Progenitor cell of endocrine pancreas (in vitro differentiated cells): ENCODE measurements at places on chromosomes 5 and 9. TPM values are rescaled to one million over a fixed set of nuclear protein-coding genes. Genes with fewer than 3 reads are reported as not detected.

Gene TCF7
- total RNA-seq, result 14.4 and 16.6 TPM in 2 replicates

Gene ADGRD2
- not detected in 2 replicates for total RNA-seq

Gene CD14
- total RNA-seq, result 0.36 TPM in 1 of 2 replicates, not detected in the other

Gene ARHGEF39
- 9.1 and 10.4 TPM in 2 replicates for total RNA-seq

Gene TTC23L
- 2.8 and 2.9 TPM in 2 replicates for total RNA-seq

Gene PDE4D
- total RNA-seq, result 7.6 and 12.0 TPM in 2 replicates

Gene SOX30
- total RNA-seq, result not detected in 2 replicates

DNA sequence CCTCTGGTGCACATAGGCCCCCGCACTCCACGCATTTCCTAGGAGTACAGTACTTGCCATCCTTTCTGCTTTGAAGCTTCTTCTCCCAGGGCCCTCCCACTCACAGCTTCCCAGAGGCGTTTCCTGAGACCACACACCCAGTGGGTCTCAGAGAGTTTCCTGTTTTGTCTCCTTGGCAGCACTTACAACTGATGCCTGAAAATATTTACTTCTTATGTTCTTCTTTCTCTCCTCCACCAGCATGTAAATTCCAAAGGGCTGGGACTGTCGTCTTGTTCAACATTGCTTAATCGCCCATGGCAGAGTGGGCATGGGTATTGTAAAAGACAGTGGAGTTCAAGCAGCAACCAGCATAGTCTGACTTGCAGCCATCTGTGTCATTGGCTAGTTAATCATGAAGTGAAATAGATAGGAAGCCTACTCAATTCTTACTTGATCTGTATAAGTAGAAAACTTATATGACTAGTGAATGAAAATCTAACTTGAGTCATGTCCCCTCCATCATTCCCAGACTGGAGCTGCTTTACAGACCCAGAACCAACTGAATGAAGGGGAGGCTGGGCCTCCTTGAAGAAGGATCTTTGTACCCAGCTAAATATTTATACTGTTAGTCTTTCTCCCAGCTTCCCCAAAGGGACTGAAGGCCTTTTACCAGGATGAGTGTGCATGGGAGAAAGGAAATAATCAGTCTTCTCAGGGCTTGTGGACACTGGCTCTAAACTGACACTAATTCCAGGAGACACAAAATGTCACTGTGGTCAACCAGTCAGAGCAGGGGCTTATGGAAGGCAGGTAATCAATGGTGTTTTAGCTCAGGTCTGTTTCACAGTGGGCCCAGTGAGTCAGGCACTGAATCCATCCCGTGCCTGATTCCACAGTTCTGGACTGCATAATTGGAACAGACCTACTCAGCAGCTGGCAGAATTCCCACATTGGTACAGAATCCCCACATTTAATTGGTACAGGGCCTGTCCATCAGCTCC, 116.4 kb downstream of the SV2C start:
- peaks cover 8% of the 10 kb centered on the region for H3K27me3 ChIP-seq
- H3K4me3 ChIP-seq, result no peak overlapping the region

GRCh38 chr5:36874465-36874864, 2.1 kb upstream of the NIPBL start:
- H3K4me1 ChIP-seq, result peaks cover 24% of the 10 kb centered on the region
- DNase-seq, result no peak
- peaks cover 2% of the 10 kb centered on the region for H3K36me3 ChIP-seq
- H3K27me3 ChIP-seq, result no peaks in the 10 kb centered on the region
- peak overlapping the region; percentile 97 for H3K4me3 ChIP-seq

- H3K27ac ChIP-seq, result peak overlapping the region; percentile 83
- no peaks in the 10 kb centered on the region for H3K27me3 ChIP-seq
- no peaks in the 10 kb centered on the region for H3K36me3 ChIP-seq
These were observed 626.7 kb downstream of the BNC2 start for GRCh38 chr9:16243798-16244197.

- no peaks in the 10 kb centered on the region for H3K36me3 ChIP-seq
- H3K27ac ChIP-seq, result no peak overlapping the region
- peaks cover 1% of the 10 kb centered on the region for H3K4me1 ChIP-seq
- no peak overlapping the region for H3K4me3 ChIP-seq
- no peak for DNase-seq
These were observed 60.5 kb downstream of the DAP start for GRCh38 chr5:10700516-10700915.

GRCh38 chr5:113031104-113031503, 54.5 kb downstream of the DCP2 start:
- no peaks in the 10 kb centered on the region for H3K27me3 ChIP-seq
- H3K27ac ChIP-seq, result no peak overlapping the region
- no peaks in the 10 kb centered on the region for H3K4me1 ChIP-seq
- H3K36me3 ChIP-seq, result peaks cover 10% of the 10 kb centered on the region
- no peak for DNase-seq

- DNase-seq, result no peak
- peak overlapping the region; percentile 84 for H3K27ac ChIP-seq
- no peak overlapping the region for H3K4me3 ChIP-seq
- no peaks in the 10 kb centered on the region for H3K27me3 ChIP-seq
These were observed 26.9 kb downstream of the CSNK1G3 start for GRCh38 chr5:123538670-123539459.

- no peak overlapping the region for H3K27ac ChIP-seq
- peaks cover 1% of the 10 kb centered on the region for H3K36me3 ChIP-seq
- DNase-seq, result no peak
- H3K4me1 ChIP-seq, result peaks cover 1% of the 10 kb centered on the region
- H3K4me3 ChIP-seq, result no peak overlapping the region
These were observed 23.0 kb downstream of the ARHGEF37 start for GRCh38 chr5:149604321-149604720.

GRCh38 chr5:116410336-116410890, 164.2 kb downstream of the SEMA6A start:
- no peak for DNase-seq
- no peak overlapping the region for H3K4me3 ChIP-seq
- no peak overlapping the region for H3K27ac ChIP-seq

- no peaks in the 10 kb centered on the region for H3K36me3 ChIP-seq
- H3K4me3 ChIP-seq, result no peak overlapping the region
- peaks cover 23% of the 10 kb centered on the region for H3K4me1 ChIP-seq
- no peak overlapping the region for H3K27ac ChIP-seq
- H3K27me3 ChIP-seq, result no peaks in the 10 kb centered on the region
These were observed 1352.6 kb upstream of the NUDT12 start for GRCh38 chr5:104915226-104915625.

DNA sequence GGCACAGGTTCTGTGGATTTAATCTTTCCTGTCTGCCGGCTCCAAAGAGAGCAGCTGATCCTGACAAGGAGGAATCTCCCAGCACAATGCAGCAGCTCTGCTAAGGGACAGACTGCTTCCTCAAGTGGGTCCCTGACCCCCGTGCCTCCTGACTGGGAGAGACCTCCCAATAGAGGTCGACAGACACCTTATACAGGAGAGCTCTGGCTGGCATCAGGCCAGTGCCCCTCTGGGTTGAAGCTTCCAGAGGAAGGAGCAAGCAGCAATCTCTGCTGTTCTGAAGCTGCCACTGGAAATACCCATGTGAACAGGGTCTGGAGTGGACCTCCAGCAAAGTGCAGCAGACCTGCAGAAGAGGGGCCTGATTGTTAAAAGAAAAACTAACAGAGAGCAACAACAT, 630.2 kb upstream of the FTMT start:
- H3K36me3 ChIP-seq, result no peaks in the 10 kb centered on the region
- H3K4me1 ChIP-seq, result no peaks in the 10 kb centered on the region
- no peak overlapping the region for H3K27ac ChIP-seq
- DNase-seq, result no peak
- H3K4me3 ChIP-seq, result no peak overlapping the region

DNA sequence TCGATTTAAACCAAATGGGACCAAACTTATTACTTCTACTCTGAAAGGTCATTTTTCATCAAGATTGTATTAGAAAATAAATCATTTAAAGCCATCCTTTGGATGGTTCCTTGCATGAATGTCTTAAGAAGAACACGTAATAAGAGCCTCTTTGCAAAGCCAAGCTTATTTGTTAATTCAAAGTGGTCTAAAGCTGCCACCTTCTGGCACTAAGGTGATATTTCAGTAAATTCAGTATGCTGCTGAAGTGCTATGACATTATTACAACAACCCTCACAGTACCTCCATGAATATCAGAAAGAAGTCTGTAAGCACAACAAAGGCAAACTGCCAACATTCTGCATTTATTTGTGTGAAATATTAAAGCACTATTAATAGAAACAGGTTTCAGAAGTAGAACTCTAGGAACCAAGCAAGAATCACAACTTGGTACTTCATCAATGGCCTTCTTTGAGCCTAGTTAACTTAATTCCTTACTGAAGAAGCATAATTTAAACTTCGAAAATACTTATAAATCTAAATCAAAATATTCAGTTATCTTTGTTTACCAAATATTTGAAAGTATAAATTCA, 53.1 kb upstream of the TYRP1 start:
- no peaks in the 10 kb centered on the region for H3K36me3 ChIP-seq
- no peak overlapping the region for H3K27ac ChIP-seq
- no peaks in the 10 kb centered on the region for H3K27me3 ChIP-seq
- no peak for DNase-seq
- H3K4me3 ChIP-seq, result no peak overlapping the region

- H3K27ac ChIP-seq, result peak overlapping the region; percentile 15
- H3K4me3 ChIP-seq, result no peak overlapping the region
- peaks cover 27% of the 10 kb centered on the region for H3K4me1 ChIP-seq
- peaks cover 14% of the 10 kb centered on the region for H3K36me3 ChIP-seq
- DNase-seq, result no peak
These were observed 3.5 kb downstream of the PANK3 start for GRCh38 chr5:168575391-168576372.

DNA sequence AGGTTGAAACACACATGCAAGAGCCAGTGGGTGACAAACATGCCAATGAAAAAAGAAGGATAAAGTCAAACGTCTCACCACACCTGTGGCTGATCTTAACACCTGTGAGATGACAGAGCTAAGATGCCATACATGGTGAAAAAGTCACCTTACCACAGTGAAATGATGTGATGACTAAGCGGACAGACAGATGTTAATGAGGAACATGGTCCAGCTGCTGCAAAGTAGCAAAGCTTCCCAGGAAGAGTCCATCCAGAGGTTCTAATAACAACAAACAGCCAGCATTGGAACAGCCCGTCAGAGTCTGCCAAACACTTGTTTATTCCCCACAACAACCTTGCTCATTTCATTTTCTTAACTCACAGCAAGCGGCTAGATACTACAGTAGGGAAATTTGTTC, 1.9 kb downstream of the KIAA1191 start:
- H3K4me3 ChIP-seq, result peak overlapping the region; percentile 65
- H3K36me3 ChIP-seq, result peaks cover 15% of the 10 kb centered on the region
- H3K27ac ChIP-seq, result peak overlapping the region; percentile 33
- H3K4me1 ChIP-seq, result peaks cover 5% of the 10 kb centered on the region
- DNase-seq, result no peak

DNA sequence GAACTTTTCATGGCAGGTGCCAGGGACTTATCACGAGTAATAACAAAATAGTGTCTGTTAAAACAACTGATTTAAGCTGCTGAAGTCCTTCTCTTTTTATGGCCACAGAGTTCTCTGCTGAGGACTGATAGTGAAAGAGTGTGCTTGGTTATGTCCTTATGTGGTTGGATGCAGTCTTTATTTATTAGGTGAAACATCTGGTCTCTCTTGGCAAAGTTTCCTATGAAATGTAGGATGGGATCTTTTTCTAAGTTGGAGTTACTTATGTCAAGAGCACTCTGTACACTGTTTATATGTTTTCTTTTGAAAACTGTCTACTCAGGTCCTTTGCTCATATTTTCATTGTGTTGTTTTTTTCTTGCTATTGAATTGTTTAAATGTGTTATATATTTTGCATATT, 1816.1 kb upstream of the C9orf72 start:
- peaks cover 2% of the 10 kb centered on the region for H3K36me3 ChIP-seq
- no peaks in the 10 kb centered on the region for H3K4me1 ChIP-seq
- no peak overlapping the region for H3K27ac ChIP-seq
- H3K4me3 ChIP-seq, result no peak overlapping the region
- H3K27me3 ChIP-seq, result no peaks in the 10 kb centered on the region

DNA sequence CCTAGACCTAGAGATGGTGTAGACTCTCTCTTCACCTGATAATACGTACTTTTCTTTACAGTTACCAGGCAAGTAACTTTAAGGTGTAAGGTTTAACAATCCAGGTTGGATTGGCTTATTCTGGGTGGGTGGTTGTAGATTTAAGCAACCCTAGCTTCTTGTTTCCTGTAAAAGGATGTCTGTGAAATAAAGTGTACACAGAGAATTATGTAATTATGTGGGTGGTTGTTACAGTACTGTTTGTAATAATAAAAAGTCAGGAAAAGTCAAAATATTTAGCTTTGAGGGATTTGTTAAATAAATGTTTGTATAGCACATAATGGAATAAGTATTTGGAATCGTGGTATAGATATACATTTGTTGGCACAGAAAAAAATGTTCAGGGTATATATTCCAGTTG, 43.7 kb upstream of the F2R start:
- DNase-seq, result no peak
- no peaks in the 10 kb centered on the region for H3K27me3 ChIP-seq
- H3K4me1 ChIP-seq, result peaks cover 10% of the 10 kb centered on the region
- no peak overlapping the region for H3K27ac ChIP-seq
- H3K4me3 ChIP-seq, result no peak overlapping the region

DNA sequence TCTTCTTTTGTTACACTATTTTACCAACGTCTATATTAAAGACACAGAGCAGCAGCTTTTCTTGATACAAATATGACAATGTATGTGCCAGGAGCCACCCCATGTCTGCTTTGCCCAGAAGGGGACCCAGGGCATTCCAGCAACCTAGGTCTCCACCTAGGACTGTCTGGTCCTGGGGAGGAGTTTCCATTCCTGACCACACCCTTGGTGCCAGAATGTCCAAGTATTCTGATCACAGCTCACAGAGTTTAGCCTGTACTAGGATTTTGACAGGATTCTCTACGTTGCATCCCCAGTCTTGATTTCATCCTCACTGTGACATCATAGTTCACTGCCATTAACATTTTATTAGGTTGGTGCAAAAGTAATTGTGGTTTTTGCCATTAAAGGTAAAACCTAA, 224.7 kb downstream of the SREK1 start:
- DNase-seq, result no peak
- no peaks in the 10 kb centered on the region for H3K36me3 ChIP-seq
- H3K4me1 ChIP-seq, result peaks cover 7% of the 10 kb centered on the region

GRCh38 chr5:96410013-96410412, 23.0 kb downstream of the PCSK1 start:
- DNase-seq, result no peak
- H3K27me3 ChIP-seq, result no peaks in the 10 kb centered on the region
- no peak overlapping the region for H3K4me3 ChIP-seq
- peaks cover 7% of the 10 kb centered on the region for H3K4me1 ChIP-seq
- H3K36me3 ChIP-seq, result no peaks in the 10 kb centered on the region
- H3K27ac ChIP-seq, result no peak overlapping the region

DNA sequence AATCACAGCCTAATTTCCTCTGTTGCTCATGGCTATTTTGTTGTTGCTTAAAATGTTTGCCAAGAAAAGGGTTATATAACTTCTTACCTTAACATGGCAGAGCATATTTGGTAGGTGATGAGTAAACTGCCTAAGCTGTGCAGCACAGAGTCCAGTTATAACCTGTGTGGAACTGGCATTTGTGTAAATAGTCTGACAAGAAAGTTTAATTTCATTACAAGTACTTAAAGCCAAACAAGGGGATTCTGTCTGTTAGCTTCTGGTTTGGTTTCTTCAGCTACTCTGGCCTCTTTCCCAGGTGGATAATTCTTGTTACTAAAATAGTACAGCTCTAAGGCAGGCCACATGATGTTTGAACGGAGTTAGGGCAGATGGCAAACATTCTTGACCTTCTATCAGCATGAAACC, 72.2 kb downstream of the PTCD2 start:
- no peak overlapping the region for H3K4me3 ChIP-seq
- DNase-seq, result no peak
- peaks cover 5% of the 10 kb centered on the region for H3K4me1 ChIP-seq
- no peaks in the 10 kb centered on the region for H3K27me3 ChIP-seq
- H3K27ac ChIP-seq, result no peak overlapping the region
